Lung microvascular endothelial cell (primary cell): ENCODE measurements at places on chromosomes 2 and 18.

GRCh38 chr18:69109686-69110085 is 291.0 kb upstream of the DOK6 start:
- no peak for DNase-seq

GRCh38 chr18:33755931-33756560 is 178.0 kb downstream of the ASXL3 start:
- DNase-seq = peak; percentile 53

GRCh38 chr2:54475285-54475684 is 19.2 kb downstream of the SPTBN1 start:
- no peak for DNase-seq

GRCh38 chr18:74981476-74981875 is 227.5 kb downstream of the PTGR3 start:
- DNase-seq = no peak

DNA sequence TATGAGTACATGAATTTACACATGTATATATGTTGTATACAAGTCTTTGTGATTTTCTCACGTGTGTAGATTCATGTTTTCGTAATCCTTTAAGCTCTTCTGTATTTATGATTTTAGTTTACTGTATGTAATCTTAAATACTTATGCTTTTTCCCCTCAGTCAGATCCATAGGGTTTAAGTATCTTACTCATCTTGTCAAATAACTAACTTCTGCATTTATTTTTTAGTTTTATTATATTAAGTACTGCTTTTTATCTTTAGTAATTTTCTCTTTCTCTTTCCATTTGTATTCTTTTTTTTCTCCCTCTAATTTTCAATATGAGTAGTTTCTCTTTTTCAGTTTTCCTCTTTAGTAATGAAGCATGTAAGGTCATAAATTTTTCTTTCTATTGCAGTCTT is 179.4 kb downstream of the LCLAT1 start:
- no peak for DNase-seq

GRCh38 chr2:62595474-62595873 is 89.5 kb upstream of the TMEM17 start:
- no peak for DNase-seq

GRCh38 chr2:76640905-76641304 is 881.3 kb downstream of the LRRTM4 start:
- DNase-seq = no peak

- DNase-seq = no peak
Measured at GRCh38 chr2:28486526-28486925, 9.3 kb upstream of the PLB1 start.

DNA sequence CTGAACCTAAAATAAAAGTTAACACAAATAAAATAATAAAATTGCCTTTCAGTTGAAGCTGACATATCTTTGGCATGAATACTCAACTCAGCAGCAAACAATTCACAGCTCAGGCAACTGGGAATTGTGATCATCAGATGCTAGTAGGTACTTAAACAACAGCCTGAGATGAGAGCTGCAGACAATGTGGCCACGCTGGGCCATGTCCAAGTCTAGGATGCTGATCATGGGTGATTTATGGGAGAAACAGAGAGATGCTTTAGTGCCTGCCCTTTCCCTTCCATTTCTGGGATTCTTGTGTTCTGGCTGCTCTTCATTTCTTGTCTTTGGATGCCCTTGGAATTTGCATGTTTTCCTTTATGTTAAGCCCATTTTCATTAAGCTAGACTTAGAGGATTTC is 212.4 kb upstream of the CWC22 start:
- no peak for DNase-seq

GRCh38 chr2:174322149-174322548 is 12.6 kb upstream of the SP9 start:
- no peak for DNase-seq

DNA sequence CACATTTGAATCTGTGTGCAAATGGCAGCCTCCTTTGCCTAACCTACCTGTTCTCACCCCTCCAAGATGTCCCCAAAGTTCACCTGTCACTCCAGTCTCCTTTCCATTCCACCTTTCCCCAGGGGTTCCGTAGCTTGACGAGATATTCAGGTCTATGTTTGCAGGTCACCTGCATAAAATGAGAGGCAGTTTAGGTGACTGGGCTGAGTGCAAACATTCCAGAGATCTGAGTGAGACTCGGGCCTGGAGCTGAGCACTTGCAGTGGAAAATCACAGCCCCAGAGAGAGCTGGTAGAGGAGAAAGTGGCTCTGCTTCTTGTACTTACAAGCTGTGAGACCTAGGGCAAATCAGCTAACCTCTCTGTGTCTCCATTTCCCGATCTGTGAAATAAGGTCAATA is 20.1 kb downstream of the CAPN14 start:
- no peak for DNase-seq

- no peak for DNase-seq
Measured at GRCh38 chr2:220995581-220995980, 576.5 kb downstream of the EPHA4 start.

DNA sequence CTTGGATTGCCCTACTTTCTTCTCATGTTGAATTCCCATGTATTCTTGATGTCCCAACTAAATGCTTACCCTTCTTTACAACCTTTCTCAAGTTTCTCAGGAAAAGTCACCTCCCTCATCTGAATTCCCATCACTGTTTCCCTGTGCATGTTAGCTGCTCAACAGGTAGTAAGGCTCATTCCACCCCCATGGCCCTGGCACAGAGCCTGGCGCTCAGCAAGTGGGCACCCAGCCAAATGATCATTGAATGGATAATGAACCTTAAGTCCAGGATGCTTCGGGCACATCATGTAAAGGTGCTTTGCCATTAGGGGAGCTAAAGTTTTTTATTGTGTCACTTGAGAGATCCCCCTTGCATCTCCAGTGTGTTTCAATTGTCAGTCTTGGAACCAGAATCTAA is 124.0 kb downstream of the PKP4 start:
- DNase-seq = no peak

- DNase-seq = no peak
Measured at GRCh38 chr2:166134252-166135151, 6.7 kb upstream of the SCN1A start.

DNA sequence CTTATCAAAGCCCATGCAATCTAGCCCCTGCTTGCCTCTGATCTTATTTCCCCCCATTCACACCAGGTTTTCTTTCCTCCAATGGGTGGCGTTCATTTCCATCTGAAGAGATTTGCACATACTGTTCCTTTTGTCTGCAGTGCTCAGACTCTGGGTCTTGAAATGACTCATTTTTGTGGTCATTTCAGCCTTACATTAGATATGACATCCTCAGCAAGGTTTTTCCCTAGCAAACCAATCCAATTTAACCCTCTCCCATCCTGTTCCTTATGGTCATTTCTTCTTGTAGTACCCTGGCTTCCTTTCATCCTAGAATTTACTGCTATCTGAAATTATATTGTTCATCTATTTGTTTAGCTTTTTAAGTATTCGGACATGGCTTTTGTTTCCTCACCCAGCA is 42.5 kb upstream of the SCN1A start:
- no peak for DNase-seq

DNA sequence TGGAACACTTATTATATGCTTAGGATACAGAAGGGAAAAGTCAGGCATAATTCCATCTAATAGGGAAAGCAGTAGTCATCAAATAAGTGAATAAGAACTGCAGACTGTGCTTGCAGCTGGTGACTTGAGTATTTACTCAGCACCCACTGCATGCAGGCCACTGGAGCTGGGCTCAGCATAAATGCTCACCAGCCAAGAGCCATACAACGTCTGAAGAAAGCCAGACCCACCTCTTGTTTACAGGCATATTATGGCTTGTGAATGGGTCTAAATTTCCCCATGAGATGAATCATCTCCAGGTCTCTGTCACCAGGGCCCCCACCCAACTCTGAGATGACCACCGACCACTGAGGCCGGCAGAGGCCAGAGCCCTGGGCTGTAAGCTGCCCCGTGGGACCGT is 123.8 kb upstream of the PKDCC start:
- no peak for DNase-seq

GRCh38 chr18:35303610-35304009 is 13.6 kb upstream of the ZSCAN30 start:
- DNase-seq = no peak

DNA sequence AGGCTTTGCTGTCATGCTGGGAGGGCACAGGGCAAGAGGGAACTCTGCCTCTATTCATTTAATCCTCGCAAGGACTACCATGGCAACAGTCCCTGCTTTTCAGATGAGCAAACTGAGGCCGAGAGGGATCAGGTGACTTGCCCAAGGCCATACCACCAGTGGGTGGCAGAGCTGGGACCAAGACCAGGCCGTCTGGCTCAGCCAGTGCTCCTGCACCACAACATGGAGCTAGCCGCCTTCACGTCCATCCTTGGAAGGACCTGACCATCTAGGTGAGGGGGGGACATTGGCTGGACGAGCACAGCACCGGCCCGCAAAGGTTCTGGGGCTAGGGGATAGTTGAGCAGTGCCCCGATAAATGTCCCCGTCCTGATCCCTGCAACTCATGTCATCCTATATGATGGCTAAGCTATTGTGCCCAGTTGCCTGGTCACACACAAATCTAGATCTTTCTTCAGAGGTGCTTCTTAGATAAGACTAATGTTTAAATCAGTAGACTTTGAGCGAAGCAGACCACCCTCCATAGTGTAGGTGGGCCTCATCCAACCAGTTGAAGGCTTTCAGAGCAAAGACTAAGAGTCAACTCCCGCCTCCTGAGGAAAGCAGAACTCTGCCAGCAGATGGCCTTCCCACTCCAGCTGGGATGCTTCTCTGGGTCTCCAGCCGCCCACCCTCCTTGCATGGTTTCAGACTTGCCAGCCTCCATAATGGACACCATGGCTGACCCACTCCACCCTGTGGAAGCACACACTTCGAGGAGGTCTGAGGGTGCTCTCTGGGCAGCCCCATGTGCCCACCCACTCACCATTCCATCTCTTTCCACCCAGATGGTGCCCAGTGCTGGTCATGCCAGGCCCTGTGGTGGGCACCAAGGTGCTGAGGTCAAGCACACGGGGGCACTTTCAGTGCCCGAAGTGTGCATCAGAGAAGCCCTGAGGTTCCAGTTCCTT is 214.8 kb upstream of the RAB6C start:
- DNase-seq = no peak

- DNase-seq = no peak
Measured at GRCh38 chr2:205659922-205660321, 22.4 kb upstream of the NRP2 start.

- no peak for DNase-seq
Measured at GRCh38 chr2:189022492-189022891, 48.3 kb downstream of the COL3A1 start.

DNA sequence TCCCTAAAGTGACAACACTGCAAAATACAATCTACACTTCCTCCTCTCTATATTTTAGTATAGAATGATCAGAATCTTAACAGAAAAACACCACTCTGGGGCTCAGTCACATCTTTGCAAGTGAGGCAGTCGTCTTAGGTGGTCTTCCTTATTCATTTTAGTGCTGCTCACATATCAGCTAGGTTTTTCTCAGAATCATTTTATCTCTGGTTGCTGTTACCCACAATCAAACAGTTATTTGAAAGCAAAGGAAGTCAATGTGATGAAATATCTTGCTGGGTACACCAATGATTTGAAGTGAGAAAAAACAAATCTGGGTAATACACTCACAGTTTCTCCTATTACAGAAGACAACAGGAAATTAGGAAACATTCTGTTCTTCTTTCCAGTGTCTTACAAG is 275.2 kb downstream of the DSEL start:
- DNase-seq = no peak

GRCh38 chr2:170054997-170055396 is 123.0 kb upstream of the MYO3B start:
- no peak for DNase-seq

DNA sequence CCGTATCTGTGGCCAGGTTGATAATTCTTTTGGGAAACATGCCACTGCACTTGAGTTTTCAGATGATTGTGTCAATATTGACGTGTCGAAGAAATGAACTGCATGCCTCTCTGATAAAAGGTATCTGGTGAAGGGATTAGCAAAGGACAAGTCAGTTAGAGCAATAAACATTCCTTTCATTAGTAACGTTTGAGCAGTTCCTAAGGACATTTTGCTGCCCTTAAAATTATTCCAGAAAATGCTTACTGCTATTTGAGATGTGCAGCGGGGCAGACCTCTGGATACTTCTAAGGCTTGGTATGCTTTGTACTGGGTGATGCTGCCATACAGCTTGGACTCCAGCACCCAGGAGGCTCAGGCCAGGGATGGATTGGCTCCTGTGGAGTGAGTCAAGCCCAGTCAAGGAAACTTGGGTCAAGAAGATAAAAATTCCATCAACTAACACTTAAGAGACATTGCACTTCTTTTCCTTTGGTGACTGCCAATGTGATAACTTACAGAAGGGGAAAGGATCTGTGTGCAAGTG is 166.7 kb downstream of the FHOD3 start:
- no peak for DNase-seq

GRCh38 chr2:157565550-157565949 is 63.1 kb downstream of the ACVR1C start:
- no peak for DNase-seq

DNA sequence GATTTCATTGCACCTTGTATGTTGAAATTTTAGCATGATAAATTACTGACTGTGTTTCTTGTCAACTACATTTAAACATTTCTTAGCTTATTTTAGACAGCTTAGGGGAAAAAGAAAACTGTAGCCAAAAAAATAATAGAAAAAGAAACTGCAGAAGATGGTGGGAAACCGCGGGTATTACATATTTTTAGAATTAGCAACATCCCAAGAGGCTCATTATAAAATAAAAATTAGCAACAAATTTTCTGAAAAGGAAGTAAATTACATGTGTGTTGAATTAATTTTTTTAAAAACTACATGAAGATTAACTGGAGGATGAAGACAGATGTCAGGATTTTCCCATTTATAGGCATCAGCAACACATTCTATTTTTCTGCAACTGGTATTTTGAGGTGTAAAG is 4.3 kb downstream of the PELI1 start:
- no peak for DNase-seq

GRCh38 chr2:240929364-240930095 is 23.4 kb downstream of the CROCC2 start:
- DNase-seq = no peak

DNA sequence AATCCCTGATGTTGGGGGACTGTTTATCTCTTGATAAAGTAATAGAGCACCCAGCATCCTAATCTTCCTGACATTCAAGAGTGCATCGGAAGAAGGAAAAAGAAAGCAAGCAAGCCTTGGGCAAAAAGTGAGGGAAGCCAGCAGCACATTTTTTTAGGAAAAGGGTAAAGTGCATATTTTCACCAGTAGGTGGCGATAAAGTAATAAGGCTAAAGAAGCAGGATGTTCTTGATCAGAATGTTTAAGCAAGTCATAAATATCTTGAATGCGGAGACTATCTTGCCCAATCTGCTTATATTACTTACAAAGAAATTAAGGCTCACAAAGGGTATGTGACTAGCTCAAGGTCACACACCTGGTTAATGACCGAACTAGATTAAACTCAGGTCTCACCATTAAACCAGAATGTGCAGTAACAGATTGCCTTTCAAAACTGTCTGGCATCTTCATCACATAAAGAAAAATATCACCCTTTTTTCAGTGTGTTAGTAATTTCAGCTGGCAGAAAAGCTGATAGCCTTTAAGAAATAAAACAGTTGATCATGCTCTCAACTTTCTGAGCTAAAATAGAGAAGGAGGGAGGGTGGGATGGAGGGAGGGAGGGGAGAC is 83.8 kb downstream of the VIT start:
- DNase-seq = peak; percentile 56
